Amniotic stem cell (primary cell): ENCODE measurements at places on chromosomes 12 and 14.

- no peak for DNase-seq
Observed at GRCh38 chr12:91672130-91672529, 473.5 kb downstream of the BTG1 start.

DNA sequence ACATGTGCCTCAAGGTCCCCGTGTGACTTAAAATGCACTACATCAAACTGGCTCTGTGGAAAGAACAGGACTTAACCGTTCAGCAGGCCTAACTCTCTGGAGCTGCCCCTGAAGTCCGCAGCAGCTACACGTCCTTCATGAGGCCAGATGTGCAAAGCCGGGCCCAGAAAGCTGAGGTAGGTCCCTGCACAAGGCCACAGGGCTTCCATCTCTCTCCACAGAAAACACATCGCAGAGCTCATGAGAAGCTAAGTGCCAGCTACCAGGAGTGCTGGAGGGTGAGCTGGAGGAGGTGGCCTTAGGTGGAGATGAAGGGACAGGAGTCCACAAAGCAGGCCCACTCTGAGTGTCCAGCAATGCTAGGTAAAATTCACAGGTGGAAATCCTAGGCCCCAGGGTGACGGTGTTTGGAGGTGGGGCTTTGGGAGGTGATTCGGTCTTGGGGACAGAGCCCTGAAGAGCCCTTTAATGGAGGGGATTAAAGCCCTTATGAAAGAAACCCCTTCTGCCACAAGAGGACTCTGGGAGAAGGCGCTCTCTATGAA, 52.4 kb downstream of the VCPKMT start:
- DNase-seq: no peak

DNA sequence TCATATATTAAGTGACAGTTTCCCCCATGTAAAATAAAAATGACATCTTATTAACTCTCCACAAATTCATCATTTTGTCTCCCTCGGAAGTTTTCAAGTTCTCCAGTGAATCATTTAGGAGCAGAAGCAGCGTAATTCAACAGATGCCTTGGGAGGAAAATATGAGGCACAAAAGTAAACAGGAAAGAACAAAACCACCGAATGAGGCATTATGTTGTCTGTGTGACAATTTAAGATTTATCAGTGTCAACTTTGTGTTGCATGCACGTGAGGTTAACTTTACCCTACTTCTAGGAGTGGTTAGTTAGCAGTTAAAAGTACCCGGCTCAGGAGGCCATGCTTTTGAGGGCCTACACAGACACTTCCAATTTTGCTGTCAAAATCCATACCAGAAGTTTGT, 258.6 kb downstream of the IPO8 start:
- no peak for DNase-seq

- peak; percentile 48 for DNase-seq
Observed at GRCh38 chr14:92456215-92457015, 57.2 kb upstream of the RIN3 start.

DNA sequence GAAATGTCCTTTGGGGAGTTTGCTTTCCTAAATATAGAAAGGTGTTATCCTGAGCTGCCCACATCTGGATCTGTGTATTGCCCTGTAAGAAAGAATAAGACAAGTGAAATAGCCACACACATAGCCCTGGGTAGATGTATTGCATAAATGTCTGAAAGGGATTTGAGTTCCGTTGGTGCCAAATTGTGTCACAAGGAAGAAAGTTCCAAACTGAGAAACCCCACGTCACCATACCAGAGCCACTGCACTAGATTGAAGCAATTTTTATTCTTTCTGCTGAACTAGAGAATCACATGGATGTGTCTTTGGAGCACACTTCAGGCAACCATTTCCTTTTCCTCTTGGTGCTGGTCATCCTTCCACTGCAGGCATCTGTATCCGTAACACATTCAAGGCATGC, 5.0 kb downstream of the RNASE9 start:
- no peak for DNase-seq
